Kidney (tissue), 22 donors: ENCODE measurements at places on chromosomes 7 and 10. TPM values are rescaled to one million over a fixed set of nuclear protein-coding genes. Genes with fewer than 3 reads are reported as not detected.

The DNAH11 gene
- total RNA-seq = 2.3 TPM

- no peak for DNase-seq
Observed at GRCh38 chr7:86448856-86449255, 194.9 kb upstream of the GRM3 start.

DNA sequence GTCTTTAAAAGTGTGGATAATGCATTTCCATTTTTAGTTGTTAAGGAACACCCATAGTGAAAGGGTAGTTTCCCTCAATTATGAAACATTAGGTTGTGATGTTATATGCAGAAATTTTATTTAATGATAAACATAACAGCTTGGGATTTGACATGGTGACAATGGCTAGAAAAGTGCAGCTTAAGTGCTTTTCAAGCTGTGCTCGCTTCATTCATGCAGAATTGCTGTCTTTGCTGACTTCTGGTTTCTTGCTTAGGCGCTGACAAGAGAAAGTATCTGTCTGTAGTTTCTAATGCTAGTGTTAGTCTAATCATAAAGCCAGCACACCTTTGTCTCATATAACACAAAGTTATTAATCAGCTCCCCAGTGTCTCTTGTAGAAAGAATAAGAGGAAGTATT lies 170.0 kb downstream of the ARL5B start:
- no peak for DNase-seq

GRCh38 chr7:47179812-47180515 lies 401.9 kb downstream of the TNS3 start:
- DNase-seq = peak; percentile 78

DNA sequence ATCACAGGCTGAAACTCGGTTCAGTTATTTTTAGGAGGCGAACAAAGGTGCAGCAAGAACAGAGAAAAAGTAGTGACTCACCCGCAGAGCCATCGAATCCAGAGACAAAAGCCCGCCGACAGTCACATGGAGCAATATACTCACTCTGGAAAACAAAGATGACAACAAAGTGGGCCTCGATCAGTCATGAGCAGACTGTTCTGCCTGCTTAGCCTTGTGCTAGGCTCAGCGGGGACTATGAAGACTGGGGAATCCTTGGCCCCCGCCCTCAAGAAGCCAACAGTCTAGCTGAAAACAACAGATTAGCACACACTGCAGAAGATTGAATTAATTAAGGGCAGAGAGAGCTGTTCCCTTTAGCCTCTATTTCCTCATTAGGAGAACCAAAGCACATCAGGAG lies 30.4 kb downstream of the XPNPEP1 start:
- no peak for DNase-seq

DNA sequence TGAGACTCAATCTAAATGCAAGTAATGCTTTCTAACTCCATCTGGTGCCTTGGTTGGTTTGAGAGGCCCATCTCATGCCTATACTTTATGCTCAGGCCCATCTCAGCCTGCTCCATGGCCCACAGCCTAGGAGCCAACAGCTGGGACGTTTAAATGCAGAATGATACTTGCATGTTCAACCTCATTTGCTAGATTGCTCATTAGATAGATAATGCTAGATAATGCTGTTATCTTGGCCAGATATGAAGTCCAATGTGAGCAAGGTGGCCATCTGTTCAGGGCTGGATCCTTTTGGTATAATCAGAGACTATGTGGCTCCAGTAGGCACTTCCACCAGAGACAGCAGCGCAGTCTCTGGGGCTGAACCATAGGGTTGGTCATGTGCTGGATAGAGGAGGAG lies 321.6 kb upstream of the PHYHIPL start:
- no peak for DNase-seq

DNA sequence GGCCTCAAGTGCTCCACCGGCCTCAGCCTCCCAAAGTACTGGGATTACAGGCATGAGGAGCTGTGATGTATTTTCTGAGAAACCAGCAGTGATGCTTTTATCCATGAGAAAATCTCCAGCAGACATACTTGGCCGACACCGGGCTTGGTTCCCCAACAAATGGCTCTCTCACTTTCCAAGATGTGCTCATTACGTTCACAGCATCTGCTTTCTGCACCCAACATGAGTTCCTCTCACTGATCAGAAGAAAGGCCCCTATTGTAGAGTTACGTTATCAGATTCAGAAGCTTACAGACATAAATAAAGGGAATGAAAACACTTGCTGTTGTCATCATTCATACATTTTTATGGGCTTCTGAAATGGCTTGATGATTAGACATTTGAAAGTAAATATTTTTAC lies 95.0 kb downstream of the CALD1 start:
- no peak for DNase-seq

The SPDYE2B gene
- total RNA-seq = not detected

GRCh38 chr7:108321359-108321758 lies 134.9 kb downstream of the NRCAM start:
- no peak for DNase-seq

DNA sequence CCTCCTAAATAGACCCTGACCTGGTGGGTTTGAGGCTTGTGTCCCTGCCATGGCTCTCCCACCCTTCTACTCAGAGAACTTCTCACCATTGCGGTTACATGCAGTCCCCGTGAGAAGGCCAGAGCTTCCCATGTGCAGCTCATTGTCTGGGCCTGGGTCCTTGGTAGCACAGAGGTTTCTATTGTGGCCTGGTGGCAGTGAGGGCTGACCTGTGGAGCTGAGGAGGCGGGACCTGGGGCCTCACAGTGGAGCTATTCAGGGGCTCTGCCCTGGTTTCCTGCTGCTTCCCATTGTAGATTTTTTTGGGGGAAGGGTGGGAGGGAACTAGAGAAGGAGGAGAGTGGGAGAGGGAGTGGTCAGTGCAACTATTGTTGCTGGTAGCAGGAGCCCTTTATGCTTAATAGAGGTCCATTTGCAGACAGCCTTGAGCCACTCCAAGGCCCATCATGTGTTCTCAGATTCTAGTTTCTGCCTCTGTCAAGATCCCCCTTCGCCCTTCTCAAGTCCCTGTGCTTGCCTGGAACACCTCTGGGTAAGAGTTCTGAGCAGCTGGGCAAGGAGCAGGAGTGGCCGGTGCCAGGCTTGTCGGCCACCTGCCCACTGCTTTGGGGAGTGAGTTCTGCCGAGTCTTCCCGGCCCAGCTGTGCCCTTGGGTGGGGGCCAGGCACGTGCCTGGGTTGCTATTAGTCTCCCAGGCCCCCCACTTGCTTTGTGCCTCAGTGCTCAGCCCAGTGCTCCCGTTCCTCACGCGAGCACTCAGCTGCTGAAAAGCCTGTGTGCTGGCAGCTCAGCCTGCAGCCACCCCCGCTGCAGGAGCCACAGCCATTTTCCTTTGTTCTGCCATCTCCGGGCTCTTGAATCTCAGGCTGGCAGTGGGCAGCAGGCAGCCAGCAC lies 10.7 kb downstream of the TSPAN14 start:
- peak; percentile 62 for DNase-seq

The GSTO2 gene
- 22.3 TPM for total RNA-seq

DNA sequence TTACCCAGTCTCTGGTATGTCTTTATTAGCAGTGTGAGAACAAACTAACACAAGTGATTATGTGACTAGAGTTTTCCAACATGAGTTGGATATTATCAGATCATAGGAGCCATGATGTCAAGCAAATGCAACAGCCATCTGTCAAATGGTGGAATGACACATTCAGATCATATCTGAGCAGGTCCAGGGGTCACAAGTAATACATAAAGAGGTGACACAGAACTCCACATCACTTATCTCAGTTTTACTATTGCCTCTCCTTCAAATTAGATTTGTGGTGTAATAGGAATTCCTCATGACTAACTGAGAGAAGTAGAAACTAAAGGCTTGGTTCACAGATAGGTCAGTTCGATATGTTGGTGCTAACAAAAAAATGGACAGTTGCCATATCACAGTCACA lies 12.2 kb upstream of the SAMD9L start:
- DNase-seq = no peak

GRCh38 chr10:46232666-46233065 lies 54.1 kb upstream of the ANTXRL start:
- no peak for DNase-seq

The IDI2 gene
- total RNA-seq = not detected

The SCIN gene
- total RNA-seq = 141 TPM

The HOXA9 gene
- 36.8 TPM for total RNA-seq

DNA sequence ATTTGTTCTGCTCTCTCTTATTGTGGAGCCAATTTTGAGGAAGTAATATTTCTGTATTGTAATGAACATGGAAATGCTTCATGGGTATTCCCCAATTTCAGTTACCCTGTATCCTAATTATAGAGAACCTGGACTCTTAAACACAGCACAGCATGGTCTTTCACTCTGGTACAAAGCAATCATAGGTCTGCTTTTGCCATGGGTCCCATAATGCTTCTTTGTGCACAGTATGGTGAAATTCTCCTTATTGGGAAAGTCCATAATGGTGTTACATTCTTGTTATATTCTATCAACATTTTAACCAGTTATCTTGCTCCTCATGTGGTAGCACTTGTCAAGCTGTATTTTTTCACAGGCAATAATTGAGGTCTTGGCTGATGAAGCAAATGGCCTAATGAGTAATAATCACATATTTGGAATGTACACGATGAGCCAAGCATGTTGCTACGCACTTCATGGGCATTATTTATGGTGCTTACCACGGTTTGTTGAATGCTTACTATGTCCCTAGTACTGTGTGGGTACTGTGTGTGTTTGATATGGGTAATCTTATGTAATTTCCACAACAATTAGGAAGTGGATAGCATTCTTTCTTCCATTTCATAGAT lies 42.9 kb downstream of the PRKG1 start:
- no peak for DNase-seq

DNA sequence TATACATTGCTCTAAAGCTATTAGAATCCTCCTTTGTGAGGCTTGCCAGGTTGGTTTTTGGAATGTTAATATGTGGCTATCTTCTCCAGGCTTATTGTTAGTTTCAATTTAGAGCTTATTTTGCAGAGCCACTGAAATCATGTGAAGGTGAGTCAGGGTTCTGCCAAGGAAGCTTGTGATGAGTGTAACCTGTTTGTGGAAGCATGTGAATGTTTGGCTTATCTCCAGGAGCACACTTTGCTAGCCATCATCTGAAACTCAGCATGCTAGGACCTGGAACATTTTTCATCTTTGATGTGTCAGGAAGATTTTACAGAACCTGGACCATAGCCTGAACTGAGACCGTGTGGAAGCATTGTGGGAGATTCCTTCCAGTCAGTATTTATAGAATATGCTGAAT lies 197.3 kb downstream of the PPP1R9A start:
- DNase-seq = no peak

DNA sequence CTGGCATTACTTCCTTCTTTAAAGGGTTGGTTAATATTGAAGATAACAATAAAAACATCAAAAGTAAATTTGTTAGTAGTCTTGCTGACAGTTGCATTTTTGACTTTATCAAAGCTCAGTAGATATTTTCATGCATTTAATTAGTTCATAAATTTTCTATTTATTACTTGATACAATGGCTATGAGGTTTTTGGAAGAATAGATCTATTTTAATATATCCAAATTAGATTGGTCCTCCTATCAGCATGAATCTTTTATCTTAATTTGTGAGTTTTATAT lies 16.4 kb downstream of the COL1A2 start:
- DNase-seq = no peak

- peak; percentile 86 for DNase-seq
Observed at GRCh38 chr7:43639858-43640491, 57.1 kb downstream of the STK17A start.
